Activated T-cell treated with anti-CD3 and anti-CD28 coated beads for 1 hour (primary cell): ENCODE measurements at places on chromosomes 2 and 18.

GRCh38 chr18:34511435-34511834, 198.7 kb upstream of the DTNA start:
- no peak for DNase-seq

GRCh38 chr18:74579496-74580065, 18.1 kb upstream of the ZNF407 start:
- no peak for DNase-seq

GRCh38 chr2:159292157-159292556, 5.7 kb upstream of the WDSUB1 start:
- DNase-seq = no peak

DNA sequence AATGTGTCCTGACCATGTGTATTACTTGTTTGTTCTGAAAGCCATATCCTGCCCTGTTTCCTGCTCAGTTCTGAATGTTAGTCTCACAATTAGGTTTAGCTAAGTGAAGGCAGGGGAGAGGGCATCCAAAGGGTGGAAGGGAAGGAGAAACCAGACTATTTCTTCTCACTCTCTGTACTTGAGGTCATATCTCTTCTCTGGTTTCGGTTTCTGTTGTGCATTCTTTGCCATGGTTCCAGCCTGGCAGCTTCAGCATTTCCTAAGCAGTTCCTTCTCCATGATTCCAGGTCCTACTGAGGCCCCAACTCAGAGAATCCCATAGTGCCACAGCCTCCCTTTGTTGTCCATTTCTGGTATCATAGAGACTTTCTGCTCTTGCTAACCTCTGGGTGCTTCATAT, 40.3 kb upstream of the HNMT start:
- DNase-seq = no peak

DNA sequence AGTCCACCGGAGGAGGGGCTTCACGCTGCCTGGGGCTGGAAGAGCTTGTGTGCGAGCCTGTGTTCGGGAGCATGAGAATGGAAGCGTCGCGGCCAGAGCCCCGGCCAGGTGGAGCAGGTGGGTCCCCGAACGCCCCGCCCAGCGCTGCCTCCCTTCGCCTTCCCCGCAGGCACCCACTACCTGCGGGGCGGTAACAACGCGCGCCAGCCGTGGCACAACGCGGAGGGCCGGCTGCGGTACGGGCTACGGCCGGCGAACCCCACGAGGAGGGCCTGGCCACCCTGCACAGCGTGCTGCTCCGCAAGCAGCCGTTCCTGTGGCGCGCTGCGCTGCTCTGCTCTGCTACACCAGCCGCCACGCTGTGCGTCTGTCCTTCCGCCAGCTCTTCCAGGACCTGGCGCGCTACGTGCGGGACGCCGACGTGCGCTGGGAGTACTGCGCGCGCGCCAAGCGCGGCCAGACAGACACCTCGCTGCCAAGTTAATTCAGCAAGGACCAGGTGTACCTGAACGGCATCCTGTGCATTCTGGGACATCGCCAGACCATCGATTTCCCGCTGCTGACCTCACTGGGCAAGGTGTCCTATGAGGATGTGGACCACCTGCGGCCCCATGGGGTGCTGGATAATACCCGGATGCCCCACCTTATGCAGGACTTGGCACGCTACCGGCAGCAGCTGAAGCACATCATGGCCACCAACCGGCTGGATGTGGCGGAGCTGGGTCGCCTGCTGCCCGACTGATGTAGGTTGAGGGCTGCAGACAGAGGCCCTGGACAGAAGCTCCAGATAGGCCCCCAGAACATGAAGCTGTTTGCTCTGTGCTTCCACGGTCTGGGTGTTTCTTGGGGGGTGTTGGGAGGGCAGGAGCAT, 200.6 kb downstream of the NAPG start:
- DNase-seq = no peak

- DNase-seq = no peak
Measured at GRCh38 chr2:30942419-30942818, 135.2 kb upstream of the CAPN13 start.

GRCh38 chr2:39703181-39703872, 37.6 kb downstream of the TMEM178A start:
- DNase-seq = no peak

DNA sequence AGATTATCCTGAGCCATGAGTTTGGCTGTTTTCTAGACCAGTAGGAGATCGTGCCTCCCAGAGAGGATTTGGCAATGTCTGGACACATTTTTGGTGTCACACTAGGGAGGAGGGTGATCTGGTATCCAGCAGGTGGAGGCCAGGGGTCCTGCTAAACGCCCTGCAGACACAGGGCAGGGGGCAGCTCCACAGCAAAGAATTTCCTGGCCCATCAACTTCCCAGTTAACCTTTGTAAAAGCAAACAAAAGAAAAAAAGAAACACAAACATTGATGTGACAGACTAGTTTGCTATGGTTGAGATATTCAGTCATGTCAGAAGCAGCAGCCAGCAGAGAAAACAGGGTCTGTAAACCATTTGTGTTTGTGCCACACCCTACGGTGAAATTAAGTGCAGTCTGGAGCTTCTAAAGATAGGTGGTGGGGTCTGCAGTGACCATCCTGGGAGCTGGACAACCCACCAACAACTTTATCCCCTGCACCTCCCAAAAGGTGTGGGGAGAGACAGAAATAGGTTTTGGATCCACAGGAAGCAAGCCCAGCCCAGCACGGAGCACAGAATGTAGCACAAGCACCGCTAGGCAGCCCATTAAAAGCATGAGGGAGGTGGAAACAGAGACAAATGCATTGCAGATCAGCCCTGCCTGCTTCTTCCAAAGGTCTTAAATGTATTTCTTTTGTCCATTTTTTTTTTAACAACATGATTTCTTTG, 232.5 kb downstream of the MYT1L start:
- DNase-seq = no peak

GRCh38 chr2:220315098-220315823, 687.8 kb downstream of the SLC4A3 start:
- DNase-seq = no peak

GRCh38 chr2:9430316-9431293, 7.2 kb downstream of the CPSF3 start:
- DNase-seq = no peak

GRCh38 chr18:78664848-78665247, 314.8 kb upstream of the SALL3 start:
- no peak for DNase-seq

GRCh38 chr2:165057308-165057707, 102.0 kb upstream of the SLC38A11 start:
- no peak for DNase-seq

- no peak for DNase-seq
Measured at GRCh38 chr2:108560895-108561530, 26.7 kb downstream of the LIMS1 start.

GRCh38 chr2:232325324-232326273, 53.0 kb upstream of the ALPP start:
- DNase-seq = peak; percentile 46

DNA sequence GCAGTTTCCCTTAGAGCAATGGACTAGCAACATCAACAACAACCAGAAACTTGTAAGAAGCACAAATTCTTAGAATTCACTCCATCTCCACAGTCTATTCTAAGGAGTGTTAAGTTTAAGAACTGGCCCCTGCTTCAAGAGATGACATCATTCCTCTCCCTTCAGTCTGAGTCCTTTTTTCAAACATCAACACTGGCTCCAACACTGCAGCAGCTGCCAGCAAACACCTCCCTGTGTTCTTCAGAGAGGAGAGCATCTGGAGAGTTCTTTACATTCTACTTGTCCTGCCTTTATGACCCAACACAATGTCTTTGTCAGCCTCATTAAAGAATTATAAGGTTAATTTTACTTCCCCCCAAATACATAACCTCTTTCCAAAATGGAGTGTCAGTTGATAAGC, 122.3 kb downstream of the HNMT start:
- no peak for DNase-seq

- no peak for DNase-seq
Measured at GRCh38 chr2:165067643-165068486, 112.5 kb upstream of the SLC38A11 start.

GRCh38 chr18:33282142-33282541, 158.4 kb downstream of the CCDC178 start:
- DNase-seq = no peak

DNA sequence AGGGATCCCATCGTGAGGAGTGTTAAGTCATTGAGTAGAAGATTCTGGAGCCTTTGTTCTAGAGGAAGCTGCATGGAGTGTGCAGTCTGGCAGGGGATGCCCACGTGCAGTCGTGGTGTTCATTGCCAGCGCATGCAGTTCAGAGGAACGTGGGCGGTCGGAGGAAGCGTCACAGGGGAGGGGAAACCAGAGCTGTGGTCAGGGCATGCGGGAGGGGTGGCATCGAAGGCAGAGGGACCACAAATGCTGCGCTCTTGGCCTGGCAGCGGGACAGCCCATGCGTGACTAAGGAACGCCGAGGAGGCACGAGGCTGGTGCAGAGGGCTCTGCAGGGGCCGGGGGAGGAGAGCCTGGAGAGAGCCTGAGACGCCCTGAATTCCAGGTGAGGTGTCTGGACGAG, 141.1 kb downstream of the KLHL29 start:
- DNase-seq = no peak

- no peak for DNase-seq
Measured at GRCh38 chr2:14720319-14720718, 87.8 kb downstream of the LRATD1 start.

DNA sequence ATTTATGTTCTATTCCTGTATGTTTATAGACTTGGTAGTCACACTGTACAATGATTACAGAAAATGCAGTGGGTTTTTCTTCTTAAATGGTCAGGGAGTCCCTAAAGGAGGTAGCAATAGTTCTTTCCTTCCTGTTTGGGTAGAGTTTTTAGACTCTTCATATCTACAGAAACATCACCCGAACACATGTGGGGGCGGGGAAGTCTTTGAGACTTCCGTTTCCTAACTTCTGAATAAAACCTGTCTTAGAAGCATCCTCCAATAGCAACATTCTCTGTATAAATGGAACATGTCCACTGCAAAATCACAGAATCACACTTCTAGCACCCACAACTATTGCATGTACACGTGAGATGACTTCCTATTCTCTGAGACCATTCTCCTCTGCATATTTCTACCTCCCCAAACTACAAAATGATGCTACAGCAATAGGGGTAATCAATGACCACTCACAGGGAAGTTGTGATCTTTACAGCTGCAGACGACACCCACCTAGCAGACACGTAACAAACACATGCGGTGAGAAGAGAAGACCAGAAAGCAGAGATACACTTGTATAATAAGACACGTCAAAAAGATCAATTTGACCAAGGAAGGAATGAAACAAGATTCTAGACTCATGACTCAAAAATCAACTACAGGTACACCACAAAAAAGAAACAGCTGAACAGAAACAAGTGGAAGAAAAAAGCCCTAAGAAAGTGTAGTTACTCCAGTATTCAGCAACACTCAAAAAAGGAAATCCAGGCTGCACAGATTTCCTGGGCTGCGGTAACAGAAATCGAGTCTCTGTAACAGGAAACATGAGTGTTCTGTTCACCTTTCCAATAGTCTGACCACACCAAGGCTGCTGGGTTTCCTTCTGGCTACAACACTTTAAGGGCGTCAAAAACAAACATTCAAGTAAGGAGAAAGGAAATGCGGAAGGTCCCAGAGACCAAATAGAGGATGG, 120.4 kb downstream of the ZNF516 start:
- no peak for DNase-seq

DNA sequence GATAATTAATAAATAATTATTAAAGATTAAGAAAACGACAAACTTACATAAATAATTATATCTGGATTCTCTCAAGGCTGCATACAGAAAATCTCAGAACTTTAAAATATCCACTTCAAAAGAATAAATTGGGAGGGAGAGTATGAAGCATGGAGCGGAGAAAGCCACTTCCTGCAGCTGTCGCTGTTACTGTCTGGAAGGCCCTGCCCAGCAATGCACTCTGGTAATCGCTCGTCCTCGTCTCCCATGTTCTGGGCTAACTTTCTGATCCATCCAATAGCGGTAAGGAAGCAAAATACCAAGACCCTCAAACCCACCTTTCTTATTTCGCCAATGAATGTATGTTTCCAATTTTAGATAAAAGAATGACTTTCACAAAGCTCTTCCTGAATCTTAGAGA, 26.7 kb downstream of the CYRIA start:
- DNase-seq = no peak

DNA sequence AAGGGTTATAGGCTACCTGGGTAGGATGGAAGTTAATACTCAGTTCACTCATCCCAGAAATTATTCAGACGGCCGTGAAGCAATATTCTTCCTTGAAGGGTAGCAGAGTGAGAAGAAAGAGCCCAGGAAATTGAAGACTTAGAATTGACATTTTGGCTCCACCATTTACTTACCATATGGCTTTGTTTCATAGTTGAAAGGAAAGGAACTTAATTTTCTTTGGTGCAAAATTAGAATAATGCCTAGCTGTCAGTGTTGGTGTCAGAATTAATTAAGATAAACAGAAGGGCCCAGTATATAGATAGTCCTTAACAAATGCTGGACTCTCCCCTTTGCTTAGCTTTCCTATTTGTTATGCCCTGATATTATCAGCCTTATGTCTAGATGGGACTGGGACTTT, 263.2 kb downstream of the KCNJ3 start:
- no peak for DNase-seq

GRCh38 chr2:120552800-120553481, 182.7 kb upstream of the GLI2 start:
- no peak for DNase-seq

DNA sequence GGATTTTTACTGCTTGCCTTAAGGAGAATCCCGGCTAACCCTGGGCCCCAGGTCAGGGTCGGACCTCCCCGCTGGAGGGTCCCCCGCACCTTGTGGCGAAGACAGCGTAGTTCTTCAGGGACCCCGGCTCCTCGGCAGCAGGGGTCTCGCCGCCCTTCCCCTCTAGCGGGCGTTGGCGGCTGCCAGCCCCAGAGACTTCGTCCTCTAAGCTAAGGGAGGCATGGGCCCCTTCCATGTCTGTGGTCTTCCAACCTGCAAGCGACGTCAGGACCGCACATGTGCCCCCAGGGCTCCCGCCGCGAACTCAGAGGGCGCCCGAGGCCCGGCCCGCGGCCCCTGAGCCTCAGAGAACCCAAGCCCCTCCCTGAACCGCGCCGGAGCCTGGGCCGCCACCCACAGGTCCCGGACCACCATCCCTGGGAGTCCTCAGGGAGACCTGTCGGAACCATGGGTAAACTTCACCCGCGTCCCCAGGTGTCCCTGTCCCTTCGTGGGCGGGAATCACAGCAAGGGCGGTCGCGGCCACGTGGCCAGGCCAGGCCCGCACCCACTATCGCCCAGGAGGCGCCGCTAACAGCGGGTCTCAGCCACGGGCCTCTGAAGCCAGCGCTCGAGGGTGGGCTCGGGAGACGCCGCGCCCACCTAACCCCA, 562 bp downstream of the ANKMY1 start:
- no peak for DNase-seq

- no peak for DNase-seq
Measured at GRCh38 chr2:157559061-157559460, 69.6 kb downstream of the ACVR1C start.
